ENCODE measurements at places on chromosomes 16 and 17. TPM values are rescaled to one million over a fixed set of nuclear protein-coding genes. Genes with fewer than 3 reads are reported as not detected.

- ATAC-seq = no peak
Measured at GRCh38 chr16:85284141-85284817, 172.0 kb upstream of the CIBAR2 start.

Gene COQ9
- 122 TPM for total RNA-seq

Gene TMEM92
- total RNA-seq = not detected

DNA sequence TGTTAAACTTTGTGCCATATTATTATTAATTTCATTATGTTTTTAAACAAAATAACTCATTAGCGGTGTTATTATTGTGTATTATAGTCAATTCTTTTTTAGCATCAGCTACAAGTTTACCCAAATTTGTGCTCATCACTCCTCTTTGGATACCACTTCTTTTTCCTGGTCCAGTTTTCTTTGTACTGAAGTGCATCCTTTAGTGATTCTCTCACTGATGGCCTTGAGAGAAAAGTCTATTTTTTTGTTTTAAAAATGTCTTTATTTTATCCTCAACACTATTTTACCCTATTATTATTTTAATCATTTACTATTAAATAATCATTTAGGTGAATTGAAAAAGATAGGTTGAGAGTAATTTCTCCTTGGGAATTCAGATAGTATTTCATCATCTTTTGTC, 99.2 kb downstream of the RGS9 start:
- no peak for ATAC-seq

- ATAC-seq = peak; percentile 80
Measured at GRCh38 chr16:67943619-67944504, at the start of gene LCAT. Gene LCAT (minus strand): TSS chr16:67944120. CDS start chr16:67944101, 19 bp downstream.

Measured in gastroesophageal sphincter (tissue), 4 donors.